ENCODE measurements at places on chromosomes 4 and X. TPM values are rescaled to one million over a fixed set of nuclear protein-coding genes. Genes with fewer than 3 reads are reported as not detected.

The CXCR3 gene
- total RNA-seq: 32.8 TPM

The ACSL4 gene
- total RNA-seq: 59.8 TPM

The PRICKLE3 gene
- 12.7 TPM for total RNA-seq

The ATXN3L gene
- total RNA-seq: not detected

The PSAPL1 gene
- not detected for total RNA-seq

The SLC4A4 gene
- total RNA-seq: 1.9 TPM

The HHIP gene
- not detected for total RNA-seq

Measured in T-helper 2 cell treated with Interferon-gamma antibody and Interleukin-4, amounts not matched to agents 100 ng/mL and 5 ng/mL, for 36 hours (primary cell).